Islet precursor cell (in vitro differentiated cells): ENCODE measurements at places on chromosomes 1 and 21.

- DNase-seq: no peak
Measured at GRCh38 chr1:17639703-17640340, 100.3 kb downstream of the ARHGEF10L start.

DNA sequence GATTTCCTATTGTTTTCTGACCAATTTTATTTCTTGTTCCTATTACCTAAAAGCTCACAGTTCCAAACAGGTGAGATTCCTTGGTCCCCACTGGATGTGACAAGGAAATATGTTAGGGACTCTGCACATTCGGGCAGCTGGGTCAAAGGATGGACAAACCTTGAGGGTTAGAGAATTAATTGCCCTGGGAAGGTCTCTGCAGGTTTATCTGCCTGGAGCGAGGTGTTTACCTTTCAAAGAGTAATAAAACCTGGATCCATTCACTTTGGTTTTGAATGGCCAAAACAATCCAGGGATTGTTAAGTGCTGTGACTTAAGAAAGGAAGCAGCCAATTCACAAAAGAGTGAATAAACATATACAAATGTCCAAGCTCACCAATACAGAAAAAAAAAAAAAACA is 33.6 kb upstream of the RAB4A start:
- DNase-seq: no peak

GRCh38 chr1:165352442-165353293 is 3.8 kb downstream of the LMX1A start:
- DNase-seq: peak; percentile 63

DNA sequence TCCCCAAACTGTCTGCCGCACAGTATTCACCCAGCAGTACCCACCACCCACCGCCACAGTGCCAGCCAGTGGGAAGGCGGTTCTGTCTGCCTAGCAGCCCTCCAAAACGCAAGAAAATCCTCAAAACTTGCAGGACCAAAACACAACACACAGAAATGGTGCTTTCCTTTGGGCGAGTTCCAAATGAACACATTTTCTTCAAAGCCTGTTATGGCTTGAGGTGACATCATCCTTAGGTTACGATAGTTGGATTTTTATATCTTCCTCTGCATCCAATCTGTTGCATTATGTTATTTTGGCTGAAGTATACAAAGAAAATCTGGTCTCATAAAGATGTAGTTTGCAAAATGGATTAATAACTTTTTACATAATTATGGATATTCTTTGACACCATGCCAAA is 8.4 kb upstream of the SPRR3 start:
- DNase-seq: no peak

GRCh38 chr1:107702946-107703571 is 261.9 kb downstream of the VAV3 start:
- no peak for DNase-seq

GRCh38 chr21:26136671-26137070 is 33.9 kb downstream of the APP start:
- DNase-seq: no peak

DNA sequence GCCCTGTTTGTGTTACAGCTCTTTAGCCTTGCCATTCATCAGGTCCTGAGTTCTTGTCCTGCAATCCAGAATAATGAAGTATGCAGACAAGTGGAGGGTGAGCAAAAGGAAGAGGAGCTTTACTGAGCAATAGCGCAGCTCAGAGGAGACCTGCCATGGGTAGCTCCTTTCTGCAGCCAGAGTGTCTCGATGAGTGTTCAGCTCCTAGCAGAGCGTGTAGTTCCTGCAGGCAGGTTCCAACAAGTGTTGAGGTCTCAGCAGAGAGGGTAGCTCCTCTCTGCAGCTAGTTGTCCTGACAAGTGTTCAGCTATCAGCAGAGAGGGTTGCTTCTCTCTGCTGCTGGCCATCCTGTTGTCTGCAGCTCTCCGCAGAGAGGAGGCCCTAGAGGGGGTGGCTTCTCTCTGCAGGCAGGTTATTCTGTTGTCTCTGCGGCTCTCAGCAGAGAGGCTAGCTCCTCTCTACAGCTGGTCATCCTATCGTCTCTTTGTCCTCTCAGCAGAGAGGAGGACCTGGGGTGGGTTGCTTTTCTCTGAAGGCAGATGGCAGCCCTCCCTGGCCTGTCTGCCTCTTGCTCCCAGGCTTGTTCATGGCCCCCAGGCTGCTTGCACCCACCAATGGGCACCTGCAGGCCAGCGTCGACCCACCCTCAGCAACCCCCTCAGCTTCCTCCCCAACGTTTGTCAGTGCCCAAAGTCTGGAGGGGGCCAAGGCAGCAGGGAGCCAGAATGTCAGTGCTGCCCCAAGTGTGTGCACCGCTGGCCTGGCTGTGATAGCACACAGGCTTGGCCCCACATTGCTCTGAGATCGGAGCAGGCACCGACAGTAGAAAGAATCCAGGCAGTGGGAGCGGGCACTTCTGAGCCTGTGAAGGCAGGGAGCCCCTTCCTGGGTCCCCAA is 112.5 kb upstream of the RUNX3 start:
- DNase-seq: no peak

GRCh38 chr1:44423591-44424537 is 18.8 kb downstream of the RNF220 start:
- DNase-seq: no peak

DNA sequence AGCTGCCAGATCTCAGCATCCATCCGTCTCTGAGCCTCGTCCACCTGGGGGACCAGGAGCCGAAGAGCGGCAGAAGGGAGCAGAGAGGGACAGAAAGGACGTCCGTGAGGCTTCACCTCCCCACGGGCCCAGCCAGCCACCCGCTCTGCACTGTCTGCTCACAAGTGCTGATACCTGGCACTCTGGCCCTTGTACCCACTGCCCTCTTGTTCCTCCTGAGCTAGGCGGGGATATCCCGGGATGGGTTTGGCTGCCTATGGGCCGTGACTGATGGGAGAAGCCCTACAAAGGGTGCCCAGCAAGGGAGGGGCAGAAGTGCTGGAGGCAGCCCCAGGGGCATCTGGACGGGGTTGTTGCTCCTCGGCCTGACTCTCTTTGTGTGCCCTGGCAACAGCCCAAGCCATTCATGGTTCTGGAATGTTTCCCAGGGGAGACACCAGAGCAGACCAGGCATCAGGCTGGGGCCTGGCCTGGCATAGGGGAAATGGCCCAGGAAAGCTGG is 57.6 kb downstream of the LDLRAD2 start:
- no peak for DNase-seq

GRCh38 chr1:174217248-174217647 is 57.9 kb downstream of the RABGAP1L start:
- DNase-seq: no peak

- no peak for DNase-seq
Measured at GRCh38 chr1:62045574-62045973, 149.1 kb upstream of the L1TD1 start.

- no peak for DNase-seq
Measured at GRCh38 chr1:234861761-234862160, 251.8 kb upstream of the IRF2BP2 start.

DNA sequence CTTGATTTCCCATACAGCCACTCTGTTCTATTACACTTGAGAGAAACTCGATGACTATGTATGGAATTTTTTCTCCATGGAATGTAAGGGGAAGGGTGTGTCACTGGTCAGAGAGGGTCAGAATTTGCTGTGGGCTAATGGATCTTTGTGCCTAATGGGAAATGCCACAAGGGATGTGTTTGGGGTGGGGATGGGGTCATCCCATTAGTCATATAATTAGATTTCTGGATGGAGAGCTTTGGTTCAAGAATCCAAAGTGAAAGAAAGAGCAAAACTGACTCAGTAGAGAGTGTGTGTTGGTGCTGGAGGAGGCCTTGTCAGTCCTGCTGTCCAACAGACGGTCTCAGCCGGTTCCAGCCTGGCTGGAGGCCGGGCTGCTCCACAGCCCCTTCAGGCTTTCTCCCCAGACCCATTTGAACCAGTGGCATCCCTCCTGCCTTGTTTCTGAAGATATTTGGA is 86.4 kb downstream of the LAMC2 start:
- peak; percentile 93 for DNase-seq

GRCh38 chr1:163467289-163467688 is 145.5 kb downstream of the NUF2 start:
- DNase-seq: no peak

DNA sequence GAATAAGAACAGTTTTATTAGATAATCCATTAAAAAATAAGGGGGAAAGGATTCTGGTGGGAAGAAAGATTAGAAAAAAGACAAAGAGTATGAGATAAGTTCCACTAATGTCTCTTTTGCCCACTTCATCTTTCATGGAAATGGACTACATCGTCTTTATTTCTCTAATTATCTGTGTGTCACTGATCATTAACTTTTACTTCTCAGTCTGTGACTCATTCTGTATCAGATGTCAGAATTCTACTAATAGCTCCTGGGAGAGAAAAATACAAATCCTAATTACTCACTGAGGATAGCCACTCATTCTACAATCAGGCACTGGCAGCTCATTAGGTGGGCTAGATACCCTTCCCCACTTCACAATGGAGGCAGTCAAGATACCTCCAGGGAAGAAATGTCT is 41.7 kb downstream of the ILDR2 start:
- DNase-seq: no peak

DNA sequence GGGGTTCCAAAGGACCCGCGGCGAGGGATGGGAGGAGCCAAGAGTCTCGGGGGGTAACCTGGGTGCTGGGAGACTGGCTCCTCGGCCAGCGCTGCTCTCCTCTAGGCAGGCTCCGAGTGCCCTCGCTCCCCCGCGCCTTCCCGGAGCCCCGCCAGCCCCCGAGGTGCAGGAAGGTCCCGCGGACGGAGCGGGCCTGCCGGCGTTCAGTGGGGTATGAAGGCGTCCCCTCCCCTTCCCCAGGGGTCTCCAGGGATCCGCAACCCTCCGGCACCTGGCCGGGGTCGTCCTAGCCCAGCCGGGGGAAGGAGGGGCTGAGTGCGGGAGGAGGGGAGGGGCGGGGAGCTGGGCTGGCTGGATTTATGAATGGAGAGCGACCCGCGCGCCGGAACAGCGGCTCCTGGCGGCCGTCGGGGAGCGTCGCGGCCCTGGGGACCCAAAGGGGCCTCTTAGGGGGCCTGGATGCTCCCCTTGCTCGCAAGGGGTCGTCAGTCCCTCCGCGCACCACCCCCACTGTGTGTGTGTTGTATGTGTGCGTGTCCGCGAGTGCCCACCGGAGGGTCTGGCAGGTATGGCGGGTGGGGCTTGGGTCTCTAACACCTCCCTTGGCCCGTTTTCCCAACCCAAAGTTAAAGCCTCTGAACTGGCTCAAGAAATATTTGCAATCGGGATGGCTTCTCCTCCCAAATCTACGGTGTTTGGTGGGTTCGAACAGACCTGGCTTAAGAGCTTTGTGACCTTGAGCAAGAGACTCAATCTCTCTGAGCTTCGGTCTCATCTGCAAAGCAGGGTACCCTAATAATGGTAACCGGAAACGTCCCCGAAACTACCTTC is 642 bp downstream of the HCRTR1 start:
- peak; percentile 79 for DNase-seq

DNA sequence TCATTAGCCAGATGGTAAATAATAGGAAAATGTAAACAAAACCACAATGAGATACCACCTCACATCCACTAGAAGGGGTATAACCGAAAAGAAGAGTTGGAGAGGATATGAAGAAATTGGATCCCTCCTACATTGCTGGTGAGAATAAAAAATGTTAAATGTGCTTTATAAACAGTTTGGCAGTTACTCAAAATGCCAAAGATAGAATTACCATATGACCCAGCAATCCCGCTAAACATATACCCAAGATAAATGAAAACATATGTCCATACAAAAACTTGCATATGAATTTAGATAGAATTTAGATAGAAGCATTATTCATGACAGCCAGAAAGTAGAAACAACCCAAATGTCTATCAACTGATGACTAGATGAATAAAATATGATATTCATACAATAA is 4.4 kb upstream of the FMO2 start:
- DNase-seq: no peak

DNA sequence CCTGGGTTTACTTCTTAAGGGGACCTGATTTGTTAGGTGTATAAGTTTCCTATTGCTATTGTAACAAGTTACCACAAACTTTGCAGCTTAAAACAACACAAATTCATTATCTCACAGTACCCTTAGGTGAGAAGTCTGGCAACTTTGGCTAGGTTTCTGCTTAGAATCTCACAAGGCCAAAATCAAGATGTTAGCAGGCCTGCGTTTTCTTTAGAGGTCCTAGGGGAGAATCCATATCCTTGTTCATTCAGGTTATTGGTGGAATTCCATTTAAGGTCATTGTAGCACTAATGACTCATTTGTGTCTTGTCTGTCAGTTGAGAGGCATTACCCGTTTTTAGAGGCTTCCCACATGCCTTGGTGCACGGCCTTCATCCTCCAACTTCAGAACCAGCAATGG is 8.2 kb upstream of the SH2D1B start:
- no peak for DNase-seq

- peak; percentile 7 for DNase-seq
Measured at GRCh38 chr1:47399138-47399845, 16.8 kb upstream of the FOXE3 start.

DNA sequence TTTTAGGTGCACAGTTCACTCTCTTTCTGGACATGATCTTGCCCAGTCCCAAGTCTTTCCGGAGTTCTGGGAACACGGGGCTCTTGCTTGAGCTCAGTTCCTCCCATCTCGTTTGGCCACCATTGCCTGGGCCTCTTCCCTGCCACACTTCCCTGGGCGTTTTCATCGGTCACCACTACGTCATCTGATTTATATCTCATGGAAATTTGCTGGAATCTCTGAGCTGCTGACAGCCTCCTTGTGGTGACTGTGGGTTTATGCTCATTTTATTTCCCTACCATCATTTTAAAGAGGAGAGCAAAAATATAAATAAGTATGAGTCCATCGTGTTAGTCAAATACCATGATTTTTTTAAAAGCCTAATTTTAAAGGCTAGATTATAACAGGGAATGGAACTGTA is 449.1 kb upstream of the KAZN start:
- no peak for DNase-seq

- no peak for DNase-seq
Measured at GRCh38 chr21:36799869-36800268, 101.0 kb downstream of the SIM2 start.

GRCh38 chr21:37562920-37563640 is 196.5 kb downstream of the DYRK1A start:
- no peak for DNase-seq

- DNase-seq: no peak
Measured at GRCh38 chr1:95118710-95119109, 1.6 kb downstream of the TLCD4 start.
